ENCODE measurements at places on chromosomes 6 and 20. TPM values are rescaled to one million over a fixed set of nuclear protein-coding genes. Genes with fewer than 3 reads are reported as not detected.

The OR2B6 gene
- total RNA-seq: not detected

The GTSF1L gene
- not detected for total RNA-seq

The C6orf141 gene
- not detected for total RNA-seq

The MUC21 gene
- total RNA-seq: not detected

The DEF6 gene
- total RNA-seq: 0.86 TPM
